ENCODE measurements at places on chromosomes 4 and X.

GRCh38 chr4:68288393-68288740, 42.9 kb upstream of the TMPRSS11B start:
- DNase-seq = no peak

- DNase-seq = no peak
Measured at GRCh38 chr4:168279556-168279955, 39.0 kb downstream of the DDX60 start.

GRCh38 chr4:156794863-156795262, 176.7 kb downstream of the PDGFC start:
- no peak for DNase-seq

GRCh38 chr4:176320976-176321361, 1.2 kb downstream of the SPCS3 start:
- no peak for DNase-seq

DNA sequence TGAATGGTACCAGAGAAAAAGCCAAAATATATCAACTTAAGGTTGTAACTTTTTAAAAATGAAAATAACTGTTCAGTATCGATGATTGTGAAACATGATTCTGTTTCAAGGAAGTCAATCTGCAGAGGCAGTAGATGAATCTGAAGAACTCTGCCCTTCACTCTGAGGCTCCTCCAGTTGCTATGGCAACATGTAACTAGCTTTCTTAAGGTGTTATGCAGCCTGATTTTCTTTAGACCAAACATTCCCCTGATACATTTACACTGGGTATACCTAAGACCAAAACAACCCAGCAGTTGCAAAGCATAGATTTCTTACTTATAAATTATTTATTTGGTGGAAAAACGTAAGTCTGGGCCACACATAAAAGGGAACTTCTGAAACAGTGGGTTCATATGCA, 133.6 kb upstream of the RASGEF1B start:
- no peak for DNase-seq

DNA sequence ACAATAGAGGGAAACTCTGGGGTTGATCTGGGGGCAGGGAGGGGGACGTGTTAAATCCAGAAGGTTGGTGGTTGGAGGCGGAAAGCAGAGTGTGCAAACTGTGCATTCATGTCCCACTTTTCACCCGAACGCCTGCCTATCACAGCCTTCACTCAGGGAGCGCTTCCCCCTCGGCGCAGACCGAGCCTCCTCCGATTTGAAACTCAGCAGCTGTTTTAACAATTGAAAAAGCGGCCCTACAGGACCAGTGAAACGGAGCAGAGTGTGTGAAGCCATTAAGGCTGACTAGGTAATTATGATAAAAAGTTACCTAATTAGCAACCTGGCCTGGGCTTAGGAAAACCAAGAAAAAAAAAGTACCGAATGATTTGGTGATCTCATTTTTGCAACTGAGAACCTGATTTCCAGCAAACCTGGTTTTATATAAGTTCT, 685 bp upstream of the NDNF start:
- DNase-seq = no peak

DNA sequence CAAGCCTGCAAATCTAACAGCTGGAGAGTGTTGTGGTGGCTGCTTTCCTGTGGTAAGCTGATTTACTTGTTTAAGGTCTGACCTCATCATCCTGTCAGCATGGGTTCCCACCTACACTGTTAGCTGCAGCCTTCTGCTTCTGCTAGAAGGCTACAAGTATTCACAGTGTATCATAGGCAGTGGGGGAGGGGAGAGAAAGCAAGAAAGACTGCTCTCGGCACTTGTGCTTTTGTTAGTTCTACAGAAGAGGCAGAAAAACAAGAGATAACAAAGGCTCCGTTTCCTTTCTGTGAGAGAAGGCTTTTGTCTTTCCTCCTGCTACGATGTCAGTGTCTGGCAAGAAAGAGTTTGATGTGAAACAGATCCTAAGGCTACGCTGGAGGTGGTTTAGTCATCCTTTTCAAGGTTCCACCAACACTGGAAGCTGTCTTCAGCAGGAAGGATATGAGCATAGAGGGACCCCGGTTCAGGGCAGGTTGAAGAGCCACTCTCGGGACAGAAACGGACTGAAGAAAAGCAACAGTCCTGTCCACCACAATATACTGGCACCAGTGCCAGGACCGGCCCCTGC, at the start of gene KLHL4:
TSS of gene KLHL4 (plus strand) at position 232 of the 571 bp plus-strand sequence. CDS start at position 324, 92 bp downstream.
- DNase-seq = peak; percentile 84

DNA sequence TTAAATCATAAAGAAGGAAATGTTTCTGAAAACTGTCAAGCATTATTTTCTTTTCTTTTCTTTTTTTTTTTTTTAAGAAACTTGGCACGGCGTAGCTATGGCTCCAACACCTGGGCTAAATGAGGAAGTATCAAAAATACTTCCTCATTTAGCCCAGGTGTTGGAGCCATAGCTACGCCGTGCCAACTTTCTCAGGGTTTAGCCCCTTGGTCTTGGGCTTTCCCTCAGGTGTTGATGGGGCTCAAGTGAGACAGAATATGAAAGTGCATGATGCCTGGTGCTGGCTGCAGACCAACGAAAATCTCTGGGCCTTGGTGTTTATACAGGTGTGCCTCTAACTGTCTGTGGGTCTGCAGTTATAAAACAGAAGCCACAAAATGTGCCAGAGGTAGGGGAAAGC, 132.7 kb downstream of the ARHGAP24 start:
- DNase-seq = no peak

DNA sequence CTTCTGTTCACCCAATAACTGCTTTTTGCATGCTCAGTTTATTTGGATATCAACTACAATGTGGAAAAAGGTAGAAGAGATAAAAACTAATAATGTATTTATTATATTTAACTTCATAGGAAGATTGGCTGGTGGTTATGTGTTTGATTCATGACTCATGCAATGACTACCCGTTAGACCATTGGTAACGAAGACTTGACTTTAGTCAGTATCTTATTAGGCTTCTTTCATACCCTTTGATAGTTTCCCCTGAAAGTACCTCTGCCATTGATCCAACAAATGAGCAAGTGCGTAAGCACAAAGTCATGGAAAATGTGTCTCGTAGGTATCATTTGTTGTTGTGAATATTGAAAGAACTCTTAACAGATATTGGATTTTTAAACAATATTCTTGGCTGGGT, 394.7 kb downstream of the PPP3CA start:
- no peak for DNase-seq

GRCh38 chrX:6885909-6886308, 261.6 kb upstream of the STS start:
- DNase-seq = no peak

GRCh38 chrX:75655627-75656026, 129.4 kb downstream of the MAGEE2 start:
- DNase-seq = no peak

- DNase-seq = no peak
Measured at GRCh38 chrX:49191574-49192011, 5.4 kb upstream of the PRICKLE3 start.

DNA sequence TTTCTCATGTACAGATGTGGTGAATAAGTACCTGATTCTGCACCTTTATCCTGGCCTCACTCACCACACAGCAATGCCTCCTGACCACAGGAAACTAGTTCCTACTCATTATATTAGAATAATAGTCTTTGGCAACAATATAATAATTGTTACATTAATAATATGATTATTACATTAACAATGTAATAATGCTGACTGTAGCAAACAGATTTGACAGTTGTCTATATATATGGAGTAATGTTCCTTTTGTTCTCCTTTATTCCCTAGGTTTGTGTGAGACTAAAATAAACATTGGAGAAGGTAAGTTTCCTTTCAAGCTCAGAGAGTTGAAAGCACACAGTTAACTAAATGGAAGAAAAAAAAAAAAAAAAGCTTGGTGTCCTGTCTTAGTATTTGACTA, 40.6 kb upstream of the NAA11 start:
- DNase-seq = no peak

DNA sequence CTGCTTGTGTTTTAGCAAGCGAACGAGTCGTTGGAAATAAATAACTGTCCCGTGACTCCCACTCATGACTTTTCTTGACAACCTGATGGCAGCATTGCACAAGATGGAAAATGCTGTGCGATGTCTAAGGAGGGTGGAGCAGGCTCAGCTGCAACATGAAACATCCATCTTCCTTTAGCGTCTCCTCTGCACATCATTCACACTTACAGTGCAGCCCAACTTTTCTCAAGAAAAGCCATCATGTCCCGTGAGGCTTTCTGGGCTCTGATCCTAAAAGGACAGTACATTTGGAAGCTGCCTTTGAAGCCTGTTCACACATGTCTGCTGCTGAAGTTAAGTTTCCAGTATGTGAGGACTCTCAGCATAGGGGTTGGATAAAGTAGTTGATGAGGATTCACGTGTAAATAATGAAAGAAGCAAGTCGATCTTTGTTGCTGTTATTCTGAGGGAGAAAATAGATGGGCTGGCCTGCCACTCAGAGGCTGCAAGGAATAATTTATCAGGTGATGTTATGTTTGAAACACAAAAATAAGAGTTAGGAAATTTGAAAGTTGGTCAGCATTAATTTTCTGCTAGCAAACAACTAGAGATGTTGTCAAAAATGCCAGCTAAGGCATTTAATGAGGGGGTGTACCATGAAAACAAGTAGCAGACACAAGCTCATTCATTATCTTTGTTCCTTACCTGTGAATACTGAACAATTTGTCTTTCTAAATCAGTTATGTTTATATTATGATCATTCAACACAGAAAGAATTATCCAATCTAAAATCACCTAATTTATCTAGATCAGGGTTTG, 328.7 kb upstream of the ZFP42 start:
- no peak for DNase-seq

- peak; percentile 43 for DNase-seq
Measured at GRCh38 chrX:120457766-120458180, 11.3 kb downstream of the LAMP2 start.

DNA sequence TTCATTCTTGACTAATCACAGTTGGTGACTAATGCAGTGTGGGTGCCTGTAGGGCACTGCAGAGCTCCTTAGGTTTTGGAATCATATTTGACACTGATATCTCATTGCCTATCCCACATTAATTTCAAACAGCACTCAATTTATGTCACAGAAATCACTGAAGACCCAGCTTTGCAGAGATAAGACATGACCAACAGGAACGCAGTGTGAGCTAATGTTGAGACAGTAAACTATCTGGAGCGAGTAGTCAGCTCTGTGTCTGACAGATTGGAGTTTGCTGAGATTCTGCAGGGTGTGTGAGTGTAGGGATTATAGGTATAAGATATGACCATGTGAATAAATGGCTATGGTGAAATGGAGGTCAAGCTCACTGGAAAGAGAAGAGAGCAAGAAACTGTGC, 1586.1 kb upstream of the AGA start:
- DNase-seq = no peak

DNA sequence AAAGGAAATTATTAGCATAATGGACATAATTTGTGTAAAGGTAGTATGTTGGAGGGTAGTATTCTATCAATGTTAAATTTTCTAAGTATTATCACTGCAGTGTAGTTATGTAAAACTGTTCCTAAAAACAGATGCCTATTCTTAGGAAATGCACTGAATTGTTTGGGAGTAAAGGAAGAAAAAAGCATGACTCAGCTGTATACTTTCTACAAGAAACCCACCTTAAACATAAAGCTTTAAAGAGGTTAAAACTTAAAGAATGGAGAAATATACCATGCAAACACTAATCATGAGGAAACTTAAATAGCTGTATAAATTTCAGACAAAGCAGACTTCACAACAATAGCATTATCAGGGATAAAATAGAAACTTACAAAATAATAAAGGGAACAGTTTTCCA, 292.9 kb downstream of the ANTXR2 start:
- DNase-seq = no peak

GRCh38 chrX:39491548-39492297, 606.0 kb downstream of the BCOR start:
- no peak for DNase-seq

DNA sequence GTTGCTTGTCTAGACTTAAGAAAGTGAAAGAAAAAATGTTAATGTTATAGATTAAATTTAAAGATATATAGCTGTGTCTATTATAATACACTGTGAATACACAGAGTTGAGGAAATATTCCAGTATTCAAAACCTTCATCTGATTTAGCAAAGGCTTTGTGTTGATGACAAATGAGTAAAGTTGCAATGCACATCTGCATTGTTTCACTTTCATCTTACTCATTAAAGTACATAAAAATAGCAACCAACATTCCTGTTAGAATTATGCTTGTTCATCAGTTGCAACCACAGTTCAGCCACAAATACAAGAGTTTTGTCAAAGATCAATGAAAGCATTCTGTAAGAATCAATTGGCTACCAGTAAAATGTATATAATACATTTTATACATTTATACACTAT, 346.4 kb upstream of the SLC7A11 start:
- no peak for DNase-seq

DNA sequence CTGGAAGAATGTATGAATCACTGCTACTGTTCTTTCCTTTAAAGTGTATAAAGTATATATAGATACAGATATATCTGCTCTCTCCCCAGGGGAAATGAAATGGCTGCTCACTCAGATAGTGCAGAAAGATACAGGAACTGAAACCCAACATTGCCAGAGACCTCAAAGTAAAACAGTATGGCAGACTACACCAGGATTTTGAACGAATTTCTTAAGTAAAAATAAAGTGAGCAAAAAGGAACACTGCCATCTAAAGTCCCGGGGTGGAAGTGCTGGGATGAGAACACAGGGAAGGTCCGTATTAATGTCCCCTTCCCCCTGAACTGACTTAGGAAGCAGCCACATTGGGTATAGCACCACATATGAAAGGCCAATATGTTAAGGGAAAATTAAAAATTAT, 93.4 kb downstream of the TMA16 start:
- DNase-seq = peak; percentile 22

- no peak for DNase-seq
Measured at GRCh38 chr4:168716406-168717129, 219.7 kb downstream of the PALLD start.

- DNase-seq = no peak
Measured at GRCh38 chrX:93673869-93674271, at the start of gene FAM133A. Gene FAM133A (plus strand): TSS chrX:93674206. CDS start chrX:93709420, 35,214 bp downstream.

DNA sequence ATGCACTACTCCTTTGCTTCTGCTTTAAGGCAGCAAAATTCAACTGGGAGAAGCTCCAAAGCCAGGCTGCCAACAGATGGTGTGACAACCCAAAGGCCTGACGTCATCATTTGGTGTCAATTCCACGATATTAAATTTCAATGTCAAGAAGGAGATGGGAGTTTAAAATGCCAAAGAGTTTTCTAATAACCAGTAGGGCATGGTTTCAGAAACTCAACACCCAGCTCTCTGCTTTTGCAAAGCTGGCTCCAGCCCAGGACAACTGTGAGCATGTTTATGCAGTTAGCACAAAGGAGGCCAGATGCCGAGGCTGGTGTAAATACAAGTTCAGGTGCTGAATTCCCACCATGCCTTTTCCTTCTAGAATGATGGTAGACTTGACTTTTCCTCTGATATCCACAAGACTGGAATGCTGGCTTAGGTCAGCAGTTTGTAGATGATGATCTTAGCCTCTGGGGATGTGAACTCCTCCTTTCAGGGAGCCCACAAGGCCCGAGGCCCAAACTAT, 67.3 kb downstream of the AFAP1 start:
- peak; percentile 87 for DNase-seq

GRCh38 chr4:2333356-2333841, 71.5 kb upstream of the MXD4 start:
- DNase-seq = no peak

- DNase-seq = no peak
Measured at GRCh38 chr4:118941799-118942198, 53.1 kb downstream of the SYNPO2 start.
